ENCODE measurements at places on chromosomes 5 and 9. TPM values are rescaled to one million over a fixed set of nuclear protein-coding genes. Genes with fewer than 3 reads are reported as not detected.

The SMIM33 gene
- not detected for total RNA-seq

The OR2Y1 gene
- total RNA-seq: not detected

The PANK3 gene
- 37.5 TPM for total RNA-seq

- peak; percentile 23 for DNase-seq
- no peaks in the 10 kb centered on the region for H3K4me1 ChIP-seq
- H3K27me3 ChIP-seq: no peaks in the 10 kb centered on the region
- no peak overlapping the region for H3K27ac ChIP-seq
- no peak overlapping the region for H3K4me3 ChIP-seq
These were observed 68.5 kb downstream of the DROSHA start for GRCh38 chr5:31463351-31463750.

GRCh38 chr9:95719354-95719753, 156.1 kb upstream of the ERCC6L2 start:
- no peak overlapping the region for H3K4me3 ChIP-seq
- H3K36me3 ChIP-seq: no peaks in the 10 kb centered on the region
- H3K27me3 ChIP-seq: peaks cover 7% of the 10 kb centered on the region
- H3K4me1 ChIP-seq: peaks cover 2% of the 10 kb centered on the region
- no peak overlapping the region for H3K27ac ChIP-seq
- no peak for DNase-seq

DNA sequence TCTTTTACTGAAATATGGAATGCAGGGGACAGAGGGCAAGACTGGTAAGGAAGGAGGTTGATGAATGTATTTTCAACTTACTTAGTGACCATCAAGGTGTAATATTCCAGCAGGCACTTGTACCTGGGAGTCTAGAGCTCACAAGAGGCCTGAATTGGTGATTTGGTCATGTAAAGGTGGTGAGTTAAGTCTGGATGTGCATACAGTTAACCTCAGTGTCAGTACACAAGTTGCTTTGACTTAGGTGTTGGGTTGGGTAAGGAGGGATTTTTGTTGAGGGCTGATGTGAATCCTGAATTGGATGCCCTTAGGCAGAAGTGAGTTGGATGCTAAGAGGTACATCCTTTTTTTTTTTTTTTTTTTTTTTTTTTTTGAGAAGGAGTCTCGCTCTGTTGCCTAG, 7.4 kb downstream of the SREK1 start:
- H3K27ac ChIP-seq: no peak overlapping the region
- no peak overlapping the region for H3K4me3 ChIP-seq
- peaks cover 3% of the 10 kb centered on the region for H3K36me3 ChIP-seq

GRCh38 chr5:81750308-81751008, 439 bp downstream of the SSBP2 start:
- H3K4me1 ChIP-seq: peaks cover 4% of the 10 kb centered on the region
- DNase-seq: no peak
- H3K4me3 ChIP-seq: peak overlapping the region; percentile 58
- H3K27ac ChIP-seq: peak overlapping the region; percentile 72
- H3K36me3 ChIP-seq: no peaks in the 10 kb centered on the region
- H3K27me3 ChIP-seq: no peaks in the 10 kb centered on the region

GRCh38 chr9:132451276-132451675, 41.3 kb downstream of the CFAP77 start:
- H3K27ac ChIP-seq: no peak overlapping the region
- no peaks in the 10 kb centered on the region for H3K4me1 ChIP-seq
- H3K36me3 ChIP-seq: no peaks in the 10 kb centered on the region
- no peak for DNase-seq

DNA sequence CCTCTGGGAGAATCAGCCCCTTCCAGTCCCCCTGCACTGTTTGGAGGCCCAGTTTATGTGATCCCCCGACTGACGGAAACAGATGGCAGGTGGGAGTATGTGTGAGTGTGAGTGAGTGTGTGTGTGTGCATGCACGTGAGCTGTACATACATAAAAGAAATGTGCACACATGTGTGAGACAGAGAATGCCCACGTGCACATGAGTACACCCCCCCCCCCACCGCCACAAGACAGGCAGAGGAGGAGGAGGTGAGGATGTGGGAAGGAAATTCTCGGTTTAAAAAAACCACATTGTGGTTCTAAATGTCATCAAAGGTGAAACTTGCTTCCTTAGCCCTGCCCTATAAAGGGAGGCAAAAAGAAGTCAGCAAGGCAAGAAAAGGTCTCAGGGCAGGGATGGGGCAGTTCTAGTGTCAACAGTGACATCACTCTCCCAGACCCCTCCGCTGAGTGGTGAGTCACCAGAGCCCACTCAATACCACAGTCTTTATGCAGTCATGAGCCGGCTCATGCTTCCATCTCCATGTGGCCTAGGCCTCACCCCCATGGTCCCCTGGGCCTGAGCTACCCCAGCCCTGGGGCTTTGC, 79.2 kb upstream of the HSPA9 start:
- H3K27ac ChIP-seq: no peak overlapping the region
- no peaks in the 10 kb centered on the region for H3K36me3 ChIP-seq
- peaks cover 5% of the 10 kb centered on the region for H3K4me1 ChIP-seq
- H3K27me3 ChIP-seq: peaks cover 44% of the 10 kb centered on the region
